ENCODE measurements at places on chromosomes 5 and 9.

DNA sequence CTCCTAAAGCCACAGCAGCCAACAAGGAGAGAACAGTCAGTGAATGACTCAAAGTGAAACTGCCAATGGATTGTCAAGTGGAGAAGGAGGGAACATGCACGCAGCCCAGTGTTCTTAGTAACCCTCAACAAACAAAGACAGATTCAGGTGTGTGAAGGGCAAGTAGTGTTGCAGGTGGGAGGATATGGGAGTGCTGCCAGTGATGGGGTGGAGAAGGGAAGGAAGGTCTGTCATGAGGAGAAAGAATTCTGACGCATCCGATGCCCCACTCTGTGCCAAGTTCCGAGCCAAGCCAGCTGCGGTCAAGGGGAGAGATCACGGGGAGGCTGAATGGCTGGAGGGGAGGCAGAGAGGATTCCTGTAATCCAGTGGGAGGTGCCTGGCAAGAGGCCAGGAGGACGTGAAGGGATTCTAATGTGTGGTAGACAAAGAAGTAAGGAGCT, 56.5 kb downstream of the CAST start:
- no peak for DNase-seq

DNA sequence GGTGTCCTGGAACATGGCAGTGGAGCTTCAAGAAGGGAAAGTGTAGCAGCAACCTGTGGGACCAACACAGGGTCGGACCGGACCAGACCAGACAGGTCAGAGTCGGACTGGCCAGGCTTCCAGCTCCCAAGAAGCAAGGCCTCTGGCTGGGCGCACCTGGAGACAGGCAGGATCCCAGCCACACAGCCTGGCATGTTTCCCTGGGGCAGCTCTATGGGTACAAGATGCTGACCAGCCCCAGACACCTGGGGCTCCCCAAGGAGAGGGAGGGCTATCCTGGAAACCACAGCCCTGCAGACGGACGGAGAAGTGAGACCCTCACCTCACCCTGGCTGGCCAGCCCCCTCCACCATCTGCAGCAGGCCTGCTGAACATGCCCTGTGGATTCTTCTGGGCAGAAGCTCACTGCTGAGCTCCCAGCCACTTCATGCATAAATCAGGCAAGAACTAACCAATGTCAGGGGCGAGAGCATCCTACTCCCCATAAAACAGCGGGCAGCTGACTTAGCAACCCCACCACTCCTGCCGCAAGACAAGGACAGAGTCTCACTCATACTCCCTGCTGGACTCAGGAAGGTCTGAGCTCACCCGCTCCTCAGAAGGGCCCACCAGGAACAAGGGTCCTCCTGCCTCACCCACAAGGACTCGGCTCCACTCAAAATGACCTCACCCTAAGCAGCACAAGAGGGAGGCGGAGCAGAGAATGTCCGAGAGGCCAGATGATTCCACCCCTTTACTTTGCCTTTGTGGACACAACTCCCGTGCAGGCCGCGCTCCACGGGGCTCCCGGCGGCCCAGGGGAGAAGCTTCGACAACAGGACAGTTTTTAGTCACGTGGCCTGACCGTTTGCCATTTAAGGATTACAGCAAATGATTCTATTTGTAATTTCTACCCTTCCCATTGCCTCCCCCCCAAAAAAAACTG, 2.9 kb upstream of the DPH7 start:
- DNase-seq = no peak

DNA sequence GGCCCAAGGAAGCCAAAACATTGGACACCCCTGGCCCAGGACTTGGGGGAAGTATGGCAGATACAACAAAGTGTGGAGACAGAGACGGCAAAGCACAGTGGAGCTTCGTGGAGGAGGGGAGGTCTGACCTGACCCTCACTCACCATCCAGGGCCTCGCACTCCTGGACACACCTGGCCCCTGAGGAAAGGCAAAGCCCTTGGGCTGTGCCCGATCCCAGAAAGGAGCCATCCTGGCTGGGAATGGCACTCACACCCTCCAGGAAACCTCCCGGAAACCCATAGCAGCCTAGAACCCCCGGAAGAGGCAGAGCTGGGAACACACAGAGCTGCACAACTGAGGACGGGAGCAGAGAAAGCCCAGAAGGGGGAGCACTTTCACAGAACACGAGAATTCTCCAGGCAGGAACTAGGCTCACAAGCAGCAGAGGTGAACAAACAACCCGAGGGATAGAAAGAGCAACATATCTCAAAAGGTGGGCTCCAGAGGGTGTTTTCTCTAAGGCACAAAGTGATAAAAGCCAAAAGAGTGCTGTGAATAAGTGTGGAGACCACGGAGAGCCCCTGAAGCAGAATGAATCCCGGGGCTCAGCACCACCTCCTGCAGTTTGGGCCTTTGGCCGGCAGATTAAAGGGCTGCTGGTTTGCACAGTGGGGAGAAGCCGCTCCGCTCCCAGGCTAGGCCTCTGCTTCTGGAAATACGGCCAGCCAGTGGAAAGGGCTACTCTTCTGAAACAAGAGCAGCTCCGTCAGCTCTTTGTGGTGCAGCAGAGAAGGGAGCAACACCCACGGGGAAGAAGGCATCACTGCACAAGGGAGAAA, 108.2 kb downstream of the UBE2R2 start:
- no peak for DNase-seq

DNA sequence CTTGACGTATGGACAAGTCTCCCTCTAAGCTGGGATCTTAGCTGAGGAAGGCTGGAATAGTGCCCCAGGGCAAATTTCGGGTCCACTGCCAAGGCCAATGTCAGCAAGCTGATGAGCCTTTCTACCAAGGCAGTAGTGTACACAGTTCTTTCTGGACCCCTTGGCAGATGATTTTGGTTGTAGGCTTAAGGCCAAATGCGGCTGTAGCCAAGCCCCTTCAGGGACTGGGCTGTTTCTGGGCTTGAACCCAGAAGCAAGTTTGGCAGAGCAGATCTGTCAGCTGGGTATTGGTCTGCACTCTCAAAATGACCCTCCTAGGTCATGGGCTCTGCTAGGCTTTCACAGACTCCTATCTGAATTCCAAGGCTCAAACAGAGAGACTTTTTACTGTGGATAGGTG, 121.6 kb downstream of the ADAMTSL1 start:
- DNase-seq = no peak

GRCh38 chr9:121750715-121751623, 99.5 kb downstream of the DAB2IP start:
- no peak for DNase-seq

- DNase-seq = no peak
Measured at GRCh38 chr5:31382051-31382878, 149.6 kb downstream of the DROSHA start.

GRCh38 chr9:16293610-16294009, 576.9 kb downstream of the BNC2 start:
- no peak for DNase-seq

DNA sequence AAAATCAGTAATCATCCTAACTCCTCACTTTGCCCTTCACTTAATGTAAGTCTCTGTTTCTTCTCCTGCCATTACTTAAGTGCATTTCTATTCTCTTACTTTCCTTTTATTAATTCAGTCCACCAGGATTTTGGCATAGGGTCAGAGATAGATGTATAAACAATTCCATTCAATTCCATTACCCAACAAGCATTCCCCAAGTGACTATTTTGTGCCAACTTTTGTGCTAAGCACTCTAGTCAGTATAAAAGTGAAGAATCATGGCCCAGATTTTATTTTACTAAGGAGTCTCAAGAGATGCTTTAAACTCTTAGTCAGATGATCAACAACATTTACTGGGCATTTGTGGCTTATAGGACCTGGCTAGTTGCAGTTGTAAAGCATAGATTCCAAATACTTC, 159.3 kb downstream of the DMAC1 start:
- DNase-seq = no peak

DNA sequence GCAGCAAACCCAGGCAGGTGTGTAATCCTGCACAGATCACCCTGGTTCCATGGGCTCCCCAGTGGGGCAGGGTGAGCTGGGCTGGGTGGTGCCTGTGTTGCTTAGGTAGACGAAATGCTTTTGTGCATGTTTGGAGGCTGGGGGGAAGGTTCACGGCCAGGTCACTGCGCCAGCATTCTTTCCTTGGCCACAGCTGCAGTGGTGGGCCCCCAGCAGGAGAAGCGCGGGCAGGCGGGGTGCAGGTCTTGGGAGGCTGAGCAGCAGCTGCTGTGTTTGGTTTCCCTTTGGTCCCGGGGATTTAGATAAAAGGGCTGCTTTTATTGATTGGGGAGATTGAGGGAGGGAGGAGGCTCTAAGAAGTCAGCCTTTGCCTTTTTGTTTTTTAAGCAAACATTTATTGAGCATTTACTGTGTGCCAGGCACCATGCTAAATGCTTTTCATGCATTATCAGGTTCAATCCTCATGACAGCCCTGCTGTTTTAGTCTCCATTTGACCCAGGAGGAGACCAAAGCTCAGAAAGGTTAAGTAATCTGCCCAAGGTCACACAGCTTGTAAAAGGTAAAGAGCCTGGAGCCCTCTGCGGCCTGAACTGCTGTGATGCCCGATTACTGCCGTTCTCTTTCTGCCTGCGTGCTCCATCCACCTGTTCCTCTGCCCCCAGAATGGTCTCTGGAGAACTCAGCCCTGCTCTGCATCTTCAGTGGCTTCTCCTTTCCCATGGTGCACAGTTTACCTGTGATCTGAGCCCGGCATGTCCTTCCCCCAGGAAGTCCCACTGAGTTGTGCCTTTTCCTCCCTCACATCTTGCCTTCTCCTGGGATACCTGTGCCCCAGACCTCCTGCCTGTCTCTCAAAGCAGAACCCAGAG, 94.4 kb downstream of the MACROH2A1 start:
- DNase-seq = no peak

GRCh38 chr9:126439883-126440653, 113.4 kb downstream of the MVB12B start:
- no peak for DNase-seq

DNA sequence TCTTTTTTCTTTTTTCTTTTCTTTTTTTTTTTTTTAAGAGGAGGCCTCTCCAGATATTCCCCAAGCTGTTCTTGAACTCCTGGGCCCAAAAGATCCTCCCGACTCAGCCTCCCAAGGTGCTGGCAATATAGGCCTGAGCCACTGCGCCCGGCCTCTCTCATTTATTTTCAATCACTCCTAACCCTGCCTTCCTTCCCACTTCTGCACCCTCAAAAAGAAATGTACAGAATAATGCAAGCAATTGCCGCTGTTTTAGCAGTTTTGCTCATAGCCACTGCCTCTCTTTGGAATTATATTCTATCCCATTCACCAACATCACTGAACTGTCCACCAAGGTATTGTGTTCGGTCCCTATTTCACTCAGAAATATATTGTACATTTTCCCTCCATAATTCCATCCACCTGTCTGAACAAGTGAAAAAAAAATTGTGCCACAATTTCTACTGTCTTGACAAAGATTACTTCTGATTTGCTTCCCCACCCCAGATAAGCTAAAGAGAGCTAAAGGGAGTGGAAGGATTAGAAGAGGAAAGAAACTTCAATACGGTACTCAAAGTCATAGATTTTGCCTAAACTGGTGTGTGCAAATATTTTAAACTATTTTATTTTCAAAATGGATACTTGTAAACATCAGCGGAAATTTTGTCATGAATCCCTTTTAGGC, 1.9 kb downstream of the FNBP1 start:
- DNase-seq = no peak

DNA sequence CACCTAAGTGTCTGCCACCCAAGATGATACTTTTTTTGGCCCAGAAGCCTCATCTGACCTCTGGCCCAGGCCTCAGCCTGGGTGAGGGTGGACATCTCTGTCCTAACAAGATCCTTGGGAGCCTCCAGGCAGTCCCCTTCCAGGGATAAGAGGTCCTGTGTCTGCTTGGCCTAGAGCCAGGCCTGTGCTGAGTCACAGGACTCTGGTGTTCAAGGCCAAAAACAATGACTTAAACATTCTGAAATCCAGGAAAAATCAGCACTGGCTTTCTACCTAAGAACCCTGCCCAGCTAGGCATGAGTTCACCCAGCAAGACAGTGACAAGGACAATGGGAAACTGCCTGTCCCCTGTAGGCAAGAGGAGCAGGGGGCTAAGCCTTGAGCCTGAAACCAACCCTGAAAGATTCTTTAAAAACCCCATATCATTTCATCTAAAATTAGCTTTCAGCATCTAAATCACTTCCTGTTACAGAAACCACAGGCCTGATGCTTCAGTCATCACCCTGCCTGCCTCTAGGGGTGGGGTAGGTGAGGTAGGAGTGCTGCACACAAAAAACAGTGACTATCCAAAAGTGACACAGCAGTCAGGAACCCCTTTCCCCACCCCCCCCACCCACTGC, 29.9 kb downstream of the CSF2 start:
- DNase-seq = peak; percentile 48

DNA sequence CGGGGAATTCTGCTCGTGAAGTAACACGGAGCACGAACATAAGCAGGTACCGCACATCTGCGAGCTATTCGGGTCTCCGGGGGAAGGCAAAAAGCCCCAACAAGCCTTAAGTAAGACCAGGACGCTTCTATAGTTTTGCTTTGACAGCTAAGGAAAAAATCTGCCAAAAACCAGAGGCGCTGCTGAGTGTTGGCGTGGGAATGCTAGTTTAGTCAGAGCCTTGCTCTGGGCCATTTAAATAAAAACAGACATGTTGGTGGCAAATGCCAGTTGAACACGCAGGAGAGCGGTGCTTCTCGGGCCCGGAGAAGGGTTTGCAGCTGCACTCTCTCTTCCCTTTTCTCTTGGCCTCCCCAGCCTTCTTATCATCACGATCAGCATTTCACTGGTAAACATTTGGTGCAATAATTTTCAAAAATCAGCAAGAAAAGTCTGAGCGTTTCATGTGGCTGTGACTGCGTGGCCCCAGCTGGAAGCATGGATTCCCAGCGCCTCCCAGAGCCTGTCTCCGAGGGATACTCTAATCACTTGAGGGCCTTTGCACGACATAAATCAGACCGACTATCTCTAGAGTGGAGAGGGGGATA, 6.4 kb upstream of the NOTCH1 start:
- DNase-seq = no peak

DNA sequence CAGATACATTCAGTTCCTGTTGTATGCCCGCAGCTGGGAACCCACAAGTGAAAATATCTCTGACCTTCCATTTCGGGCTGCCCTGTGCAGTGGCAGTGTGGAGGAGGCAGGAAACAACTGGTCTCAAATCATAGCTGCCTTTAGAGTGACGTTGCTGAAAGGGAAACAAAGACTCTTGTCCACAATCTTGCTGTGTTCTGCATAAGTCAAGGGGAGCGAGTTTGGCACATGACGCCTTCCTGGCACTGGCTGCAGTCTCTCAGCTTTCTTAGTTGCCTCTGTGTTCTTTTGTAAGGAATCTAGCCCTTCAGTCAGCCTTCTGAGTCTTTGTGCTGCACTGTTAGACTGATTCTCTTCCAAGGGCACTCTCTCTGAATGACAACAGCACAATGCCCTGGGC, 24.0 kb downstream of the ADAMTS16 start:
- no peak for DNase-seq

DNA sequence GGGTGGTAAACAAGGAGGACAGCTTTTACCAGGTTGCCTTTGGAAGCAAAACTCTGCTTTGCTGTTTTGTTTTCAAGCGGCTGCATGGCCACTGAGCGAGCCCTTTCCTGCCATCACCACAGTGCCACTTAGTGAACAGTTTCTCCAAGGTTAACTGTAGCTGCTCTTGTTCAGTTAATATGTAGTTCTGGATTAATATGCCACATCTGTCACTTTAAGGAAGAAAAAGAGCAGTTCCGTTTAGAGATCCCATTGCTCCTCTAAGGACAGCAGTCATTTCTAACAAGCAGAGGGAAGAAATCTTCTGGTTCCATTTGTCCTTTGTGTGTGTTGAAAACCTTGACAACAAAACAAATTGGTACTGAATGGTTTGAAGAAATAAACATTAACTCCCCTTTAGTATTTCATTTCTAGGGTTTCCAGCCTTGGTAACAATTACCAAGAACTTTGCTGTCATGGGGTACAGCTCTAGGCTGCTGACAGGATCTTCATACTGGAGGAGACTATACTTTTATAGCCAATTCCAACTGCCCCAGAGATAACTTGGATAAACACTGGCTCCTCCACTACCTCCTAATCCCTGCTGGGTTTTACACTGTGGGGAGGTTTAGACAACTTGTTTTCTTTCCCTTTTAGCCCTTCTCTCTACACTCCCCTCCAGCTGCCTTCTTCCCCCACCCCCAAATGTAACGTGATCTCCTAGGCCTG, 10.3 kb upstream of the ABL1 start:
- DNase-seq = no peak

Measured in stimulated activated CD8-positive, alpha-beta memory T cell treated with anti-CD3 and anti-CD28 coated beads, Interleukin-4, amount 100 ng/mL, for 24 hours (primary cell).